ENCODE measurements at places on chromosomes 16 and 17. TPM values are rescaled to one million over a fixed set of nuclear protein-coding genes. Genes with fewer than 3 reads are reported as not detected.

Gene PGP
- polyA plus RNA-seq: 15.1 TPM

Gene PIPOX
- 11.9 TPM for polyA plus RNA-seq

Gene ACSM3
- 102 TPM for polyA plus RNA-seq

Gene SPNS2
- 53.6 TPM for polyA plus RNA-seq

Gene CMTM3
- 70.2 TPM for polyA plus RNA-seq

Gene TPSG1
- polyA plus RNA-seq: 2.3 TPM

Gene RAMP2
- polyA plus RNA-seq: 113 TPM

Gene CALB2
- 0.47 TPM for polyA plus RNA-seq

Gene DLG4
- polyA plus RNA-seq: 35.3 TPM

DNA sequence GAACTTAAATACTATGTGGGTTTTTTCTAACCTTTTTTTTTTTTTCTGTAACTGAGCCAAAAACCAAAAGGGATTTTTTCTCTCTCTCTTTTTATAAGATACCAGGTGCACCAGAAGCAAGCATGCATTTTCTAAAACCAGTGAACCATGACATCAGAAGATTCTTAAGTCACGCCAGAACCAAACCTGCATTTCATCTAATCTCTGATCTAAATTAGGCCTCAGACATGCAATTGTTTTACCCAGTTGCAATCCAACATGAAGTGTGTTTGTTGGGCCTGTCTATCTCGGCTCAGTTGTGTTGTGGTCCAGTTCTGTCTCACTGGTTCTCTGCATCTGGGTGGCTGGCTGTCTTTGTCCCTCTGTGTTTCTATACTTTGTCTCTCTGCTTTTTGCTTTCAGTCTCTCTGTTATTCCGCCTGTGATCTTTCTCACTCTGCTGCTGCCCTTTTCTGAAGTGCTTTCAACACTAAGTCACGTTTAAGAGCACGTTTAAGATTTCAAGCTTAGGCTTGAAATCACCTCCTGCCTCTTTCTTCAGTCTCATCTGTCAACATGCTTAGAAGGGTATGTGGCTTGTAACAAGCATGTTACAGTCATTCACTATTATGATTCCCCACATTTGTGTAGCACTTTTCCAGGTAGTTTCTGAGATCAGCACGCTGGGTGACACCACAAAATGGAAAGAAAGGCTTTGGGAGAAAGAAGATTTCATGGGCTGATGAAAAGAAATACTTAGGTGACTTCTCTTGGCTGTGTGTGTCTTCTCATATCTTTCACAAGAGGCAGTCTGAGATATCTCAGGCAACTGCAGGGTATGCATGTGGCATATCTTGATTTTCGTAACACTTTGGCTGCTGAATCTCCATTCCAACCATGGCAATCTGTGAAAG is 488.9 kb downstream of the SHISA9 start:
- peak; percentile 21 for DNase-seq

- DNase-seq: no peak
Measured at GRCh38 chr16:58425756-58426494, 33.7 kb downstream of the GINS3 start.

GRCh38 chr16:78413651-78414050 is 314.2 kb downstream of the WWOX start:
- DNase-seq: no peak

- no peak for DNase-seq
Measured at GRCh38 chr16:56776562-56776961, 46.6 kb downstream of the NUP93 start.

GRCh38 chr16:14523632-14524031 is 106.4 kb downstream of the PARN start:
- no peak for DNase-seq

- DNase-seq: peak; percentile 95
Measured at GRCh38 chr17:76103274-76104139, at the start of gene EXOC7. TSS of gene EXOC7 (minus strand) at chr17:76103787. CDS start at chr17:76103692, 95 bp downstream.

- no peak for DNase-seq
Measured at GRCh38 chr17:82267575-82268379, 5.7 kb downstream of the CSNK1D start.

DNA sequence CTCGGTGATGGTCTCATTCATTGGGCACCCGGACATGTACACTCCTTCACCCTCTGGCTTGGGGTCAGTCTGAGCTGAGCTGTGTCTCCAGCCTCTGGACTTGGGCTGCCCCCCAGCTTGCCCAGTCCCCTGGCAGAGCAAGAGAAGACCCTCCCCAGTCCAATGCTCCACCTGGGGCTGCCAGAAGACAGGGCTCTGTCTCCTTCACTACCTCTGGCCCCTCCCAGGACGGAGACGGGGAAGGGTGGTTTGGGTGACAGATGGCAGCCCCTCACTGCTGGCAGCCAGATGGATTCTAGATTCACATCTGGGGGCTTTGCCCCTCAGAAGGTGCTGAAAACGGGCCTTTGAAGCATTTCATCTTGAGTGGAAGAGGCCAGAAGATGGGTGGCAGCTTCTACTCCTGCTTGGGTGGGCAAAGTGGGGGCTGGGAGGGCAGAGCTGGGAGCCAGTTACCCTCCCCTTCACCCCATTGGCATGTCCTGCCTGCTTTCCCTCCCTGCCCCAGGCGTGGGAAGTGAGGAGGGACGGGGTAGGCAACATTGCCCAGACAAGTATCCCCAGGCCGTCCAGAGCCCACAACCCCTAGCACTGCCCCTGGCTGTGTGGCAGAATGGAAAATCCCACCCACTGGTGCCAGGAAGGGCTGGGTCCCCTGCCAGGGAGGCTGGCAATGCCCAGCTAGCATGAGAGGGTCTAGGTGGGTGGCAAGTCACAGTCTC is 13.9 kb downstream of the NGFR start:
- no peak for DNase-seq

GRCh38 chr17:4536742-4537411 is 18.3 kb downstream of the MYBBP1A start:
- no peak for DNase-seq

- no peak for DNase-seq
Measured at GRCh38 chr17:44757045-44757917, 1.5 kb upstream of the ADAM11 start.

DNA sequence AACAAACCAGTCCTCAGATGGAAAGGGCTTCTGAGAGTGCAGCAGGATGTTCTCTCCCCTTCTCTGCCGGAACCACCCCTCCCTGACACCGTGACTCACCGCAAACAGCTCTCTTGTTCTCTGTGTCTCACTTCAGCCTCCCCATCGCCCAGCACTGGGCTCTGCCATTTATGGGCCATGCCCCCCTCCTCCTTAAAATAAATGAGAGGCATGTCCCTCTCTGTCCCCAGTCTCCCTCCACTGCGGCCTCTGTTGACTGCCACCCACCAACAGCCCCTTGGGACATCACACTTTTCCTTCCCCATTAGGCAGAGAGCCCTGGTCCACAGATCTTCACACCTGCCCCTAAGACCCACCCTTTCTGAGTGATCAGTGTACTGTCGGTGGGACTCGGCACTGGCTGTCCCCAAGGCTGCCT is 6.3 kb downstream of the CCDC102A start:
- DNase-seq: no peak

- DNase-seq: no peak
Measured at GRCh38 chr17:82808921-82809905, 30.6 kb downstream of the ZNF750 start.

- peak; percentile 81 for DNase-seq
Measured at GRCh38 chr16:12120217-12120981, 143.9 kb downstream of the SNX29 start.

GRCh38 chr16:35410438-35410837 is 1951.0 kb downstream of the TP53TG3F start:
- DNase-seq: no peak

DNA sequence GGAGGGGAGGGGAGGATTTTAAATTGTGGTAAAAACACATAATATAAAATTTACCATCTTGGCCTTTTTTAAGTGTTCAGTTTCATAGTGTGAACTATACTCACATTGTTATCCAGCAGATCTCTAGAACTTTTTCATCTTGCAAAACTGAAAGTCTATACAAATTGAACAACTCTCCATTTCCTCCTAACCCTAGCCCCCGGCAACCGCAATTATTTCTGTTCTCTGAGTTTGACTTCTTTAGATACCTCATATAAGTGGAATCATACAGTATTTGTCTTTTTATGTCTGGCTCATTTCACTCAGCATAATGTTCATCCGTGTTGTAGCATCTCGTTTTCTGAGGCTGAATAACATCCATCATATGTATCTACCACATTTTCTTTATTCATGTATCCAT is 30.0 kb upstream of the MRTFB start:
- DNase-seq: no peak

GRCh38 chr16:4910828-4911227 is 26.1 kb downstream of the PPL start:
- DNase-seq: no peak

GRCh38 chr16:69890114-69890891 is 60.8 kb upstream of the CLEC18A start:
- peak; percentile 80 for DNase-seq

DNA sequence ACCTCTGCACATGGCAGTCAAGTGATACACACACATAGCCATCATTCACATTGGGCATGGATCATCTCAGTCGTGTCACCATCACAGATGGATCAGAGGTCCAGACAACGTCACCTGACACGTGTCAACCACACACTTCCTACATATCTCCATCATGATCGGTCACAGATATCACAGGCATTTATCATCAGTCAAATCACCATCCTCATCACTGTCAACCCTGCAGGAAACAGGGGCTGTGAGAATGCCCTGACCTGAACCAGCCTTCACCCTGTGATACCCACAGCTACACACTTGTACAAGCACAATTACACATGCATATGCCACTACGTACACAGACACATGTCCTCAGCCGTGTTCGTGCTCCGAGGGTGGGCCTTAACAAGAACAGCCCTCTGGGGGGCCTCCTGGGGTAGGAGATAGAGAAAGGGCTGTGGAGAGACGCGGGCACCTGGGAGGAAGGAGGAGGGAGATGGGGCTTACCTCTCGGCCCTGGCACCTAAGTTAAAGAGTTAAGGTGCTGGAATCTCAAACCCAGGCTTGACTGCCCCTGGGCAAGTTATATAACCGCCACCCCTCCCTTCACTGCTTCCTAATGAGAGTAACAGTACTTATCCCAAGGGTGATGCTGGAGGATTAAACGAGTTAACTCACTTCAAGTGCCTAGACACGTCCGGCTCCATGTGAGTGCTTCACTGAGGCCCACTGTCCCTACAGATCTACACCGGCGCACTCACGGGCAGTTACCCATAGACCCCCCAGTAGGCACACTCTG is 1.1 kb downstream of the SLC12A4 start:
- peak; percentile 23 for DNase-seq

GRCh38 chr16:12719972-12720371 is 83.7 kb downstream of the CPPED1 start:
- DNase-seq: no peak

All from renal pelvis (tissue), 12 donors.